ENCODE measurements at places on chromosomes 3 and 15. TPM values are rescaled to one million over a fixed set of nuclear protein-coding genes. Genes with fewer than 3 reads are reported as not detected.

DNA sequence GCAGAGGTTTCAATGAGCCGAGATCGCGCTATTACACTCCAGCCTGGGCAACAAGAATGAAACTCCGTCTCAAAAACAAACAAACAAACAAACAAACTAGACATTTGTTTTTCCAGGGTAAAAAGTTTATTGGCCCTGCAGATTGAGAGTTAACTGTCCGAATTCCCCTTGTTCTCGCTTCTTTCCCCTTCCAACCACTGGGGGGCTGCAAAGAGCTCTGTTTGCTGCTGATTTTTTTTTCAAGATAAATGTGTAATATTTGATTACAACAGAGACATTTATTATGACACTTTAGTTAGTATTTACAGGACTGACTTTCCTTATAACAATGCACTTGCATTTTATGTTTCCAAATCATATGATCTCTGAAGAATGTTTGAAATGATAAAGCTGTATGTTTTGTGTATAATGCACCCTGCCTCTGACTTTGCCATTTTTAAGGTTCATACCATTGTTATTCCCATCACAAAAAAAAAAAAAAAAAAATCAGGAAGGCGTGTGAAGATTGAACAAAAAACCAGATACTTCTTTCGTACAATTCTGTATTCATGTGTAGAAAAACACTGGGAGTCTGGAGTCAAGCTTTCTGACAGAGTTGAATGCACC is 2.8 kb downstream of the CLSTN2 start:
- peak; percentile 55 for DNase-seq

- no peak for DNase-seq
These were observed 241.6 kb downstream of the KCNMB2 start for GRCh38 chr3:178777718-178778411.

DNA sequence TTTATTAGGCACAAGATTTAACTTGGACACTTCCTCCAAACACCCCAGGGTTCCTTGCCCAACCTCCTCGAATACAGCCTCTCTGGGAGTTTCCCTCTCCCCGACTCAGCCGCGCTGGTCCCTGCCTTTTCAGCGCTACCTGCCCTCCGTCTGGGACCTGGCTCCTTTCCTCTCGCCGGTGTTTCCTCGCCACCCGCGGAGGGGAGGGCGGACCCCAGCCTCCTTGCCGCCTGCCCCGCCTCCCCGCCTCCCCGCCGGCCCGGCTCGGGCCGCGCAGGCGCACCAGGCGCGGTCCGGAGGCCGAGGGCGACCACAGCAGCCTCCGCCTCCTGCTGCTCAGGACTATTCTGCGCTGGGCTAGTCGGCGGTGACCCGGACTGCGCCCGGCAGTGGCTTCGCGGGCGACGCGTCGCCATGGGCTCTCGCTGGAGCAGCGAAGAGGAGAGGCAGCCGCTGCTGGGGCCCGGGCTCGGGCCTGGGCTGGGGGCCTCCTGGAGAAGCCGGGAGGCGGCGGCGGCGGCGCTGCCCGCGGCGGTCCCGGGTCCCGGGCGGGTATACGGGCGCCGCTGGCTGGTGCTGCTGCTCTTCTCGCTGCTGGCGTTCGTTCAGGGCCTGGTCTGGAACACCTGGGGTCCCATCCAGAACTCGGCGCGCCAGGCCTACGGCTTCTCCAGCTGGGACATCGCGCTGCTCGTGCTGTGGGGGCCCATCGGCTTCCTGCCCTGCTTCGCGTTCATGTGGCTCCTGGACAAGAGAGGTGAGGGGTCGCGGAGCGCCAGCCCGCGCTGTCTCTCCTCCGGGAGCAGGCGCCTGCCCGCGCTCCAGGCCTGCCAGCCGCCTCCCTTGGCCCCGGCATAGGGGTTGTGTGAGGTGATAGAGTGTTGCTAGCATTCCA is at the start of gene SLC49A4:
TSS of gene SLC49A4 (plus strand) at position 291 of the 895 bp plus-strand sequence. CDS start at position 415, 124 bp downstream.
- peak; percentile 61 for DNase-seq

- DNase-seq = no peak
These were observed 211.3 kb downstream of the MYRIP start for GRCh38 chr3:40020689-40021088.

DNA sequence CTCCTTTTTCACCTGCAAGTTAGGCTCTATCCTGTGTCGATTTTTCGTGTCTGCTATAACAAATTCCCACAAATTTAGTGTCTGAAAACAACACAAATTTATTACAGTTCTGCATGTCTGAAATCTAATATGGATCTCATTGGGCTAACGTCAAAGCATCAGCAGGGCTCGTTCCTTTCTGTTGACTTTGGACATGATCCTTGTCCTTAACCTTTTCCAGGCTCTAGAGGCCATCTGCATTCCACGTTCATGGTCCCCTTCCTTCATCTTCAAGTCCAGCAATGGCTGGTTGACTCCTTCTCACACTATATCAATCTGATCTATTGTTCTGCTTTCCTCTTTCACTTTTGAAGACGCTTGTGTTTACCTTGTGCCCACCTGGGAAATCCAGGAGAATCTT is 165.7 kb upstream of the RARB start:
- no peak for DNase-seq

- no peak for DNase-seq
These were observed 163.7 kb downstream of the KLHL25 start for GRCh38 chr15:85631018-85631417.

- no peak for DNase-seq
These were observed 68.8 kb downstream of the FSIP1 start for GRCh38 chr15:39713846-39714245.

DNA sequence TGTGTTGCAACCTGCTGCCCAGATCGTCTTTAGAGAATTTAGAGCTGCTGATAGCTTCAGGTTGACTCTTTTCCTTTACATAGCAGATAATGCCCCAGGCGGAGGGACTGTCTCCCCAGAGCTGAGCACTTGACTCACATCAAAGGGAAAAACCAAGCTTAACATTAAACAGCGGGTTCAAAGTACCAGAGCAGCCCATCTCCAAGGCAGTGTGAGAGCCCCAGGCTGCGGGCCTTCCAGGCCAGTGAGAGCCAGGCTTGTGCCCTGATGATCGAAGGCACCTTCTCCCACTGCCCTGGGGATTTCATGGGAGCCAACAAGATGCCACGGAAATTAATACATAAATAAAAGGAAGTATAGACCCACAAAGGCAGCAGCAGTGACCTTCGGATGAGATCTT is 275.6 kb downstream of the XXYLT1 start:
- DNase-seq = no peak

- DNase-seq = no peak
These were observed 67.4 kb upstream of the OSBPL11 start for GRCh38 chr3:125662675-125663074.

DNA sequence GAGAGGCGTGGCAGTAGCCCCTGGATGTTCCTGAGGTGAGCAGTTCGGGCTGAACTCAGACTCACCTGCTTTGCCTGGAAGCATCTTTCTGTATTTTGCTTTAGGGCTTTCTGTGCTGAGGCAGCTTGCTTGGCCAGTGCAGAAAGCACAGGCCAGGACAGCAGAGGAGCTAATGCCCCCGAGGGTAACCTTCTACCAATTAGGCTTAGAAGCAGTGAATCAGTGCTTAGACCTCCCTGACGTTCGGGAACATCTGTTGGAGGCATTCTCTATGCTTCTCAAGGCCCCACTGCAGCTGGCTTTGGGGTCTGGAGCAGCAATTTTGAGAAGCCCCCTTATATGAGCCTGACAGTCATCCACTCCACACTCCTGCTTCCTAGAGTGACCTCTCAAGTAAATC is 350.7 kb upstream of the PROK2 start:
- DNase-seq = no peak

The MAP6D1 gene
- 3.8 TPM for total RNA-seq

The HDDC3 gene
- total RNA-seq = 34.2 TPM

The SMCO1 gene
- not detected for total RNA-seq

The CHMP2B gene
- 26.2 TPM for total RNA-seq

The GSK3B gene
- total RNA-seq = 29.0 TPM

The ADIPOQ gene
- not detected for total RNA-seq

The SAMD7 gene
- total RNA-seq = not detected

The ICE2 gene
- 74.5 TPM for total RNA-seq

The CILP gene
- total RNA-seq = not detected

All from activated CD8-positive, alpha-beta T cell treated with anti-CD3 and anti-CD28 coated beads for 36 hours (primary cell).